ENCODE measurements at places on chromosomes 2 and 18.

- DNase-seq: no peak
Observed at GRCh38 chr2:46722142-46722541, 193.5 kb downstream of the MCFD2 start.

DNA sequence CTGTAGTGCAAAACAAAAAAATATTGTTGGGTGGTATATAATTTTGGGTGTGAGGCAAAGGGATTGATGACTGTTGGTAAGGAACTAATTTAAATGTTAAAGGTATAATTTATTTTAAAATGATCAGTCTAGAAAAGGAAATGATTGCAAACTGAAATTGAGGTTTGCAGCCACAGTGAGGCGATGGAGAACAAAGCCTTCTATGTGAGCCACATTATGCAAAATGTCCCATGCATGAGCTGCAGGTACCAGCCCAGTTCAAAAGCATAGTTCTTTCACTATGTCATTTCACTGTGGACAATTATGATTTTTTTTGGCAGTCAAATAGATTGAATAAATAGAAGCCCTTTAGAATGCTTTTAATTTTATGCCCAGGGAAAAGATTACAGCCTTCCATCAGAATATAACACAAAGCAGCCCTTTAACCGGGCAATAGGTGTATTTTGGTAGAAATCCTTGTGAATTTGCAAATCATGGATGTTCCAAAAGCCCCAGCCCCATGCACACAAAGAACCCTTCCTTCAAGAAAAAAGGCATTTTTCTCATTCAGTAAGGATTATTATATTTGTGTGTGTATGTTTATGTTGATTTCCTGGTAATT is 1.7 kb downstream of the MAP2 start:
- DNase-seq: peak; percentile 38

DNA sequence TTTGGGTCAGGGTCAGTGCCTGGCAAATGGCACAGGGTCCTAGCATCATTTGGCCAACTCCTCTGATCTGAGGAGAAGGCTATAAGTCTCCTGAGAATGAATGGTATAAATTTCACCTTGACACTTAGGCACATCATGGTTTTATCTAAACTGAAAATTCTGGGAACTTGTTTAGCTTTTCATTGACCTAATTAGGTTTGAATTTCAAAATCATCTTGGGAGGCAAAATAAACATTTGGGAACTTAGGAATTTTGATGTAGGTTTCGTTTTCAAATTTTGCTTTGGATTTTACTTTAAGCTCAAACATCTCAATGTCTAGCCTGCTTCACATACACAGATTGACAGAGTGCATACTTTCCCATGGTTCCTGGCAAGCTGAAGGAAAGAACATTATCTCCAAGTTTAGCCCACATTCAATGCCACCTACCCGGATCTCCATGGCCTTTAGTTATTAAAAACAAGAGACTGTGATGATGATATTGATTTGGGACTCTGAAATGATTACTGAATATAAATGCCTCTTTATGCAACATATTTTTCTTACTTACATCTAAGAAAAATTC is 44.5 kb downstream of the MYOM1 start:
- no peak for DNase-seq

GRCh38 chr18:14933964-14934363 is 186.0 kb downstream of the ANKRD30B start:
- no peak for DNase-seq

DNA sequence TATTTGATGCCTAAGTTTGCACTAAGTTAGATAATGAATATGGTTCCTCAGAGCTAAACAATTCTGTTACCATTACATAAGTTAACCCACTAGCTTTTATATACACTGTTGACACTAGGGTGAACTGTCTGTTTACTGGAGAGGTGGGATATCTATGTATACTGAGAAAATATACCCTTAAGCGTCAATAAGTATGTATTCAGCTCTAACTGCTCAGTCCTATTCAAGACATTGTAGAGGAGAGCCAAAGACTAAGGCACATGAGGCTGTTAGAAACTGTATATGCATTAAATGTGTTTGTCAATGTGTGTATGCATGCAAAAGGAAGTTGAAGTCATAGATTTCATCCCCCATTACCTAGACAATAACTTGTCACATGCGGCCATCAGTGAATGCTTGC is 710.0 kb downstream of the TDRD15 start:
- DNase-seq: no peak

- DNase-seq: no peak
Observed at GRCh38 chr2:206700156-206700555, 18.0 kb downstream of the DYTN start.

DNA sequence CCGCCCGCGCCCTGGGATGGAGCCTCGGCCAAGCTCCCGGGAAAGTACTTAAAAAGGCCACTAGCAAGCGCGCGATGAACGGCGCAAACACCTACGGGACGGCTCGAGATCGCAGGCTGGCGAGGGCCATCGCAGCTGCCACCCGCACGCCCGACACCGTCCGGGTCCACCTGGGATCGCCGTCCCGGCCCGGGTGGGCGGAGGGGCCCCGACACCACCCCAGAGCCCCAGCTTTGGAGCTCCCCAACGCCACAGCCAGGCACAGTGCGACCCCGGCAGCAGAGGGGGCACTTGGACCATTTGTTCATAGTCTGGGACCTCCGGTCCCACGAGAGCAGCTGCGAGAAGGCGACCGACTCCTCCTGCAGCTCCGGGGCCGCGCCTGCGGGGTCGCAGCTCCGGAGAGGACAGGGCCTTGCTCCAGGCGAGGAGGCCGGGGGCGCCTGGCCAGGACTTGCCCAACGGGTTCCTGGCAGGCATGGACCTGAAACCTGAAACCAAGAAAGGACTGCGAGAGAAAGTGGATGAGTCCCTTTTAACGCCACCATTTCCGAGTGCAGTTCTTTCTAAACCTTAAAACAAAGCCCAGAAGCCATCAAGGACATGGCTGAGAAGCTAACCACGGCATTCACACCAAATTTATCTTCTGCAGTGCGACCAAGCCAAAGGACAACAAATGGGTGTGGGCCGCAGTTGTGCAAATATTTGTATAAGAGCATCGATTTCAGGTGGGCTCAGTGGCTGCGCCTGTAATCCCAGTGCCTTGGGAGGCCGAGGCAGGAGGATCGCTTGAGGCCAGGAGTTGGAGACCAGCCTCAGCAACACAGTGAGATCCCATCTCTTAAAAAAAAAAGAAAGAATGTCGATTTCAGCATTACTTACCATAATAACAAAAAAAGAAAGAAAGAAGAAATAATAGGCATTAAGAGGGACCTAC is 54.0 kb upstream of the IMP4 start:
- no peak for DNase-seq

- no peak for DNase-seq
Observed at GRCh38 chr2:46704041-46704440, 211.6 kb downstream of the MCFD2 start.

DNA sequence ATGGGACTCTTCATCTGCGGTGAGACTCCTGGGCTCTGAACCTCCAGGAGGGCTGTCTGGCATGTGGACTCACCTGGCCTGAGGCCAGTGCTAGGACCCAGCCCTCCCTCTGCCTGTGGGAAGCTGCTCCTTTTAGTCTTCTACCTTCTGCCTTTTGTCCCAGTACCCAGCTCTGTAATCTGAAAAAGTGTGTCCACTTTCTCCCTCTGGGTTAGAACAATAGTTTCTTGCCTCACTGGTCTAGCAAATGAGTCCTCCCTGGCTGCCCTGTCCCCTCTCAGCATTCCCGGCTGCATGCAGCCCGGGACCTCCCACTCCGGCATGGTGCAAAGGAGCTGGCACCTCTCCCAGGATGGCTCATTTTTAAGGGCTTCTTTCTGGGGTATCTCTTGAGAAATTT is 25.9 kb downstream of the GKN2 start:
- DNase-seq: no peak

DNA sequence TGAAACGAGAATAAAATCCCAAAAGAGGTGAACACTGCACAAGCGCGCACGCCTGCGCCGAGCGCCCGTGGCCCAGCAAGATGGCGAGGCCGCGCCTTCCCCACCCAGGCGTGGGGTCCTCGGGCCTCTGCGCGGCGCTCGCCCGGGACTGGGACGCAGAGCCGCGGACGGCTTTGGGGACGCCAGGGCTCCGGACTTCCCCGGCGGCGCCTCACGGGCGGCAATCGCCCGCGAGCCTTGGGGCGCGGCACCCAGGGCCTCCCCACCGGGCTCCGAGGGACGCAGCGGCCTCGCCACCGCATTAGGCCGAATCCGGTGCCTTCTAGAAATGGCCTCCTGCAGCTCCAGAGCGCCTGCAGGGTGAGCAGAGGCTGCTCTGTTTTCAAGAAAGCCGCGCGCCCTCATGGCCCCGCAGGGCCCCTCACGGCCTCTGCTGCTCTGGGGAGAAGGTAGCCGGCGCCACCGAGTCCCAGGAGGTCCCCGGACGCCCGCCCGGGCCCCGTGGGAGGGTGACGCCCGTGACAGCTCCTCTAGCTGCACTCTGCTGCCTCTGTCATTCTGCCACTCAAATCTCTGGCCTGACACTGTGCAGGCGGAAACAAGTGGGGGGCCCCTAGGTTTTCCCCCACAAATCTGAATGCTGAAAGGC is 35.9 kb upstream of the POMC start:
- no peak for DNase-seq

DNA sequence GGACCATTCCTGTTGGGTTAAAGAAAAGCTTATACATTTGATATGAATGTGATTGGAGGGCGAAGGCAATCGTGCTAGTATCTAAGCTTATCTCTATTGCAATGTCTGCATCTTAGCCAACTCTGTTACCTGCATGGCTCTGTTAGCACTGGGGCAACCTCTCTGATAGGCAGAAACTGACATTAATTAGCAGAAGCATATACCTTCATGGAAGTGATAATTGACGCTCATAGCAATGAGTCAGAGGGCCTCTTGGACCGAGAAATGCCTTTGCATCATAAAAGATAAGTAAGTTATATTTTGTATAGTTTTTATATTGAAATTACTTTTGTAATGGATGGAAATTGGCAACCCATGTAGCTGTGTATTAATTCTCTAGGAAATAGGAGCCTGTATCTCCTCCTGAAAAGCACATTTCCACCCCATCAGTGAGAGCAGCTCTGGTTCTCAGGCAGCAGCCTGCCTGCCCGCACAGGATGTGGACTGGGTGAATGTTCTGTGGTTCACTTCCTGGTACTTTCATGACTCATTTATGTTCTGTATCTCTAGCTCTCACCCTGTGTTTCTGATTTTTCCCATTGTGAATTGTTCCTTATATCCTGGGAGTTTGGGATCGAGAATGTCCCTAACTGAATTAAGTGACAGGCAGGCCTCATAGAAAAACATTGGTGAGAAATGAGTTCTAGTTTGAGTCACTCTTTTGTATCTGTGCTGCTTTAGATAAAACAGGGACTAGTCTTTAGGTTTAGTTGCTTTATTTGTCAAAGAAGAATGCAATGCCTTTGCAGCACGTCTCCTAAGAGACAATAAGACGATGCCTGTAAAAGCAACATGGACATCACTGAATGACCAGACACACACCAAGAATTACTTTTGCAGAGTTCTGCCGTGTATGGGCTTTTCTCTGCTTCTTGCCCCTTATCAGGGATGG is 344.9 kb downstream of the DCDC2C start:
- DNase-seq: no peak

DNA sequence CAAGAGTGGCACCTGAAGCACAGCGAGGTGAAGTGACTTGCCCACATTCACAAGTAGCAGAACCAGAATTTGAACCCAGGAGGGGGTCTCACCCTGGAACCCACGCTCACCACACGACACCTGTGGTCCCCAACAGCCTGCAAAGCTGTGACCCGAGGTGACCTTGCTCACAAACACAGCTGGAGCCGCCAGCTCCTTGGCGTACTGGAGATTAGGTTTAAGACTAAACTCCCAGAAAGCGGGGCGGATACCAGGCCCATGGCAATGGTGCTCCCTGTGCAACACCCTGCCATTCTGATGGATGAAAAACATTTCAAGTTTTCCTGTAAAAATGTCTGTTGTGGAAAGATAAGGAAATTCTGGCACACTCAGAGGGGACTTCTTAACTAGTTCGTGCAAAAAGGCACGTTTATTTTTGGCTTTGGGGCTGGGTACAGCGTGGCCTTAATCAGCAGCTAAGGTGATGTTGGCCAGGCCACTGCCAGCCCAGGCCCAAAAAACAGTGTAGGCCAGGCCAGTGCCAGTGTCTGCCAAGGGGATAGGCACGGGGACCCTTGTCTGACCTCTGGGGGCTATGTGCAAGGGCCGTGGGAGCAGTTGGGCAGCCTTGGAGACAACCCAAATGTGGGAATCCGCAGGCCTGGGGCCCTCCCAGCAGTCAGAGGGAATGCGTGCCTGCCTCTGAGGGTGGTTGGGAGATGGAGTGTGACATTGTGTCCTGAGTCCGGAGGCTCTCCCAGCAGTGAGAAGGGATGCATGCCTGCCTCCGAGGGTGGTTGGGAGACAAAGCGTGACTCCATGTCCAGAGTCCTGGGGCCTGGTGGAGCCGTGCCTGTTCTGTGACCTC is 185.0 kb upstream of the HS6ST1 start:
- no peak for DNase-seq

GRCh38 chr2:23569761-23570365 is 184.9 kb downstream of the KLHL29 start:
- no peak for DNase-seq

- DNase-seq: no peak
Observed at GRCh38 chr2:111903930-111904439, 5.6 kb downstream of the MERTK start.

DNA sequence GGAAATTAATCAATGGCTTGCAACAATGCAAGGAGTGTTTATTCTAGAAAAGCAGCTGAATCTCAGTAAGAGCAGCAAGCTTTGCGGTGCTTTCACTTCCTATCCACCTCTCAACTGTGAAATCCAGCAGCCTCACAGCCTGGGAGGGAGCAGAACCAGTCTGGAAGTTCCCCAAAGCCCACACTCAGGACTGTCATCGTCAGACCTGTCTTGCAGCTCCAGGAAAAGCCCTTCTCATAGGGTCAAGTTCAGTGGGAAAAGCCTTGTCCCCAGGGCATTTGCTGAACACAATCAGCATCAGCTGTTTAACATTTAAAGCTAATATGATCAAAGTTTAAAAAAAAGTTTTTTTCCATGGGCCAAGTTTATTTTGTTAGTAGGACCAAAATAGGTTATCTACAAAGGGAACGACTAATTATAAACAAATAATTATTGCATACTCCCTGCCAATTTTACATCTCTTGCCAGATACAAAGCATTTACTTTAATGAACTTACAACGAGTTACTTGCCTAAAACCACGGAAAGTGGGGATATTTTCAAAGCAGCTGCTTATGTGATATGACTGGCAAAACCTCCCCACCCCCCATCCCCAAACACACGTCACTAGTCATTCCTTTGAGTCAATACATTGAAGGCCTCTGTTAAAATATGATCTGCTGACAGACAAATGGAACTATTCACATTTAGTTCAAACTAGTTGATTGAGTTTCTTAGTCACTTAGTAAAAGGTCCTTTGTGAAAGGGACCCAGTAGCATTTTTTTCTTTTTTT is 36.8 kb downstream of the PARD6G start:
- DNase-seq: no peak

DNA sequence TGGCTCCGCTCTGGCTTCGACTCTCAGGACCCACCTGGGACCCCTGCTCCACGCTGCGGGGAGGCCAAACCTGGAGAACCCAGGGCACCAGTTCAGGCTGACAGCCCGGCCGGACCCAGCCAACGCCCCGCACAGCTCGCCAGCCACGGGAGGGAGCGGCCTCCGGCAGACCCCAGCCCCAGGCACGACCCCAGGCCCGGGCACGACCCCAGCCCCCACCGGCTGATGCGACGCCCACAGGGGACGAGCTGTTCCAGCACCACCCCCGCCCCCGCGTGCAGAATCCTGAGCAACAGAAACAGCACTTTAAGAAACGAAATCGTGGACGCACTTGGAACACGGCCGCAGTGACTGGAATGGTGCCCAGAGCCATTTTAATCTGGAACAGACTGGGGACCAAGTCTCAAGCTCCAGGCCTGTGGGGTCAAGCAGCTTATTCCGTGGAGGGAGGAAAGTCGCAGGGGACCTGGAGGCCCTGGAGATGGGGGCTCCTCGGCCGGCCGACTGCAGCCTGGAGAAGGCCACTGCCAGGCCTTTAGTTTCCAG is 74.2 kb downstream of the MBP start:
- DNase-seq: no peak
